Stimulated activated CD4-positive, alpha-beta T cell treated with anti-CD3 and anti-CD28 coated beads, TNF-alpha, amount 100 ng/mL, for 24 hours (primary cell): ENCODE measurements at places on chromosomes 3 and 15.

DNA sequence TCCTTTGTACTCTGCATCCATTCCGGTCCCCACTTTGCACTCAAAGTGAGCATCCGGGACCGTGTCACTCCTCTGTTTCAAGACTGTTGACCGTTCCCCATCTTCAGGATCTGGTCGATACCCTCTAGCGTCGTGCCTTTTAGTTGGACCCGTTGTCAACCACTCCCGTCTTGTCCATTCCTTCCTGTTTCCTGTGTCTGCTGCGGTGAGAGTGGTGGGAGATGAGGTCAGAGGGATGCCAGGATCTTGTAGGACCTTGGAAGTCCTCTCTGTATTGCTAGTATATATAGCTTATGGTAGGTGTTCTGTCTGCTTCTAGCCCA lies 624 bp downstream of the BRK1 start:
- no peak for DNase-seq

- no peak for DNase-seq
Observed at GRCh38 chr3:17119201-17120072, 234.7 kb downstream of the PLCL2 start.

DNA sequence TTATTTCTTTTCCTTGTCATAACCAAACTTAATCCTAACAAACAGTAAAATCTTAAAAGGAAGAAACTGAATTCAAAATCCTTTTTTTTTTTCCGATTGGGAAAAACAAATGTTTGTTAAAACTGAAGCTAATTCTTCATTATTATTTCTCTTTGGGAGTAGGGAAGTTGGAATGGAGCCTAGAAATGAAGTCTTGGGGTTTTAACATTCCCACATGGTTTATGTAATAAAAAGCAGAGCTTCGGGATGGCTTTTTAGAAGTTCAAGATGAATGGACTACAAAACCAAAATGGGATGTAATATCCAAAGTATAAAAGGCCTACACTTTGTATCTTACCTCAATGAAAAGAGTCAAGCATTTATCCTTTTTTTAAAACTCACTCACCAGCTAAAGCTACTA lies 189.0 kb upstream of the TMC3 start:
- no peak for DNase-seq

DNA sequence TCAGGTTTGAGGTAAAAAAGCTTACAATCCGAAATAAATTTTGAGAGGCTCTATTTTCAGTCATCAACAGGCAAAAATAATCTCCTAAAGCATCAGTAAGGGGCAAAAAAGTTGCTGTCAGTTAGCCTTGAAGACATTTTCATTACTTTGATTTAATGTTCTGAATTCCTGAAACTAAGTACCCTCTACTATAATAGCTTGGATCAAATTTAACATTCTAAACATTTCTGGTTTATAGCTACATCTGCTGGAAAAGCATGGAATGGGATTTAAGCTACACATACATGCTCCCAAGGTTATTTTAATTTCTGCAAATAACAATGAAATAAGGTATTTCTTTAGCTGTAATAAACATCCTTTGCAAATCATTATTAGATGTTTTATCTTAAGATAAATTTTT lies 245.4 kb downstream of the ULK4 start:
- DNase-seq, result no peak

DNA sequence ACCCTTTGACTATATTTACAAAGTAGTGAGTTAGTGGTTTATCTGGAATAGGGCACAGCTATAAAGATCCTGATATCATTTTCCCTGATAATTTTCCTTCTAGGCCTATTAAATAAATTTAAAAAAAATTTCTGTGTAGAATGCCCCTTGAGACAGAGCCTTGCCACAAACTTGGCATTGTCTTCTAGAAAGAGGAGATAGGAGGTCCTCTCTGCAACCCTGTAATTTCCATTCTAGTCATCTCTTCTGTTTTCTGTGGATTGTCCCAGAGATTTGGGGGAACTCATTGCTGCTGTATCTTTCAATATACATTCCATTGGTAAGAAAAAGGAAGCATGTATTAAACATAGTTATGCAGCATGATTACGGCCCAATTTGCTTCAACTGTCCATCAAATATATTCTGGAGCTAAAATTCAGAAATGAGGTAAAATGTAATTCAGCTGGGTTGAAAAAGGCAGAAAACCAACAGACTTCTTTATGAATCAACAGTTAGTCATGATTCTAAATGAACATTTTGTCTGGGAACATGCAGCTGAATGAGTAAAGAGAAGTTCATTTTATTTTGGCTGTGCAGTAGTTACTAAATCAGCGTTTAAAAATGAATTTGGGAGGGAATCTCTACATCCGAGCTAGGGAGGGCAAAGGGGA lies 401.1 kb downstream of the NAALADL2 start:
- no peak for DNase-seq

GRCh38 chr3:45554006-45554666 lies 40.4 kb upstream of the LIMD1 start:
- DNase-seq, result no peak

DNA sequence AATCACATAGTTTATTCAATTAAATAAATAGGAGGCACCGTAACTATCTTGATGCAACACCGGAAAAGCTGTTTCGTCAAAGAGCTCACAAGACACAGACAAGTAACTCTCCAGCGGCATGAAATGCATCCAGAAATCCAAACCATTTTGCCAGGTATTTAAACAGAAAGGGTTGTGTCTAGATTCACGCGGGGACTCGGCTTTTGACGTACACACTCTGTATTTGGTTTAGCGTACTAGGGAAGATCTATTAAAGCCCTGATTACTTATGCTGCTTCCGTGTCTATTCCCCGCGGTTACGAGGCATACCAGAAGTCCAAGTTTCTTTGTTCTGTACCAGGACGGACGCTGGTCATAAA lies 718 bp downstream of the BNIP2 start:
- no peak for DNase-seq
